Adipocyte (in vitro differentiated cells): ENCODE measurements at places on chromosomes 11 and 22.

DNA sequence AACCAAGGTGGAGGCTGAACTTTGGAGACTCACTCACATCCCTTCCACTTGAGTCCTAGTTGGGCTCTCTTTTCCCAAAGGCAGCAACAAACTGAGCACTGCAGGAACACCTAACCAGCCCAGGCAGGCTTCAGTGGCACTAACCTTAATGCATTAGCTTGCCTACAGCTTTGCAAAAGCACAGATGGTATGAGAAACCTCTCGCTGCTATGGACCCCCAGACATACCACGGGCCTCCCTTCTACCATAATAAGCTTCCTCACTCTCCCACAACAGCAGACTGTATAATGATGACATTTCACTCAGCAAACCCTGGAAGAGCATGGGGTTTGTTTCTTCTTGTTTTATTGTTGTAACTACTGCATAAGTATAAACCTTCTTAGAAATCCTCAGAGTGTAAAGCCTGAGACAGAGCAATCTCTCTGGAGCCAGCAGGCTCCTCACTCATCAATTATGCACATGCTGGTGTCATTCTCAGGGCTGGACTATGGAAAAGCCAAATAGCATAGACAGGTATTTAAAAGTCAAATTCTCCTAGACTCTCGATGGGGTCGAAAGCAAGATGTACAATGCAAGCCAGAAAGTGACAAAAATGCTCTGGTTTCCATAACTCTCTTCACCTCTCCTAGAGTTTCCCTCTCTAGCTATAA, 167.6 kb downstream of the NXPE2 start:
- no peak for DNase-seq

GRCh38 chr22:49880281-49880680, 26.6 kb downstream of the ZBED4 start:
- no peak for DNase-seq

DNA sequence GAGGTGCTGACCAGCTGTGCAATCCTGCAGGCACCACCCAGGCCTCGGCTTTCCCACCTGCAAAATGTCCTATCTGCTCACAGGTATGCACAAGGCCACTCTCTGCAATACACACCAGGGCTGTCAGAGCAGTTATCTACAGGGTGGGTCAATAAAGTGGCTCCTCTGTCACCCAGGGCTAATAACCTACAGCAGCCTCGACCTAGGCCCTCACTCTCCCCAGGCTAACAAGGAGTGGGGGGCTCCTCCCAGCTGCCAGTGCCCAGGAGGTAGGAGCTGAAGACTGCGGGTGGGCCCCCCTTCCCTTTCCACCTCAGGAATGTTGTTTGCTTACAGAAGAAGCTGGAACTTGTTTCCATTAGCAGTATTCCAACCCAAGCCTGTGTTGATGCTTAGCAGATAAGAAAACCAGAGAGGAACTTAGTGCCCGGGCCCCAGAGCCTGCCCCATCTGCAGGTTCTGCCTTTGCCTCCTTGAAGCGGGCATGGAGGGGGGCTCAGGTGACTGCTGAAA, 26.8 kb downstream of the MYH9 start:
- peak; percentile 68 for DNase-seq

- DNase-seq: no peak
These were observed 31.1 kb downstream of the RPL3 start for GRCh38 chr22:39288135-39288898.

GRCh38 chr11:2347308-2347830, 29.7 kb upstream of the CD81 start:
- no peak for DNase-seq

GRCh38 chr22:20130319-20130718, 1.3 kb upstream of the ZDHHC8 start:
- DNase-seq: no peak

DNA sequence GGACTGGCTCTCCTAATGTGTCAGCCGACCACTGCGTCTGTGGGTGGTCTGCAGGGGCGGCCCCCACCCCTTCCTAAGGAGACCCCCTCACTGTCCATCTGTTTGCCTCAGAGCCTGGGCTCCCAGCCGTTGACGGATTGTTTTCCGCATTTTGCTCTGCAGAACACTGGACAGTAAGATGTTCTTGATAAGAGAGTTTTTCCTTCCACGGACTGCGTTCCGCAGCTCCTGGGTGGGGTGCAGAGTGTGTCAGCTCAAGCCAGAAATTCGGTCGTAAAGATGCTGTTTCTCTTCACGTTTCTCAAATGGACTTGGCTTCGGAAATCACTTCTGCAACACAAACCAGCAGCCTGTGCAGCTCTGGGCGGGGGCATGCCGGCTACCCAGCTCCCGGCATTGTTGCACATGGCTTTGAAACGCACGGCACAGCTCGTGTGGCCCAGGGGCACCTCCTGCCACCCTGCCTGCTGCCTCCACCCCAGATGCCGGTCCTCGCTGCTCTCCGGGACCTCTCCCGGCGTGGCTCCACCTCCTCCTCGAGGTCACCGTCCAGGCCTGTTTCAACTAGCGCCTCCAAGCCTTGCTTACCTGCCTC, 2.9 kb upstream of the MRGPRG start:
- DNase-seq: no peak

GRCh38 chr11:78066471-78066870, 2.8 kb downstream of the THRSP start:
- no peak for DNase-seq

GRCh38 chr22:31284281-31285155, 7.8 kb downstream of the PIK3IP1 start:
- no peak for DNase-seq

- peak; percentile 90 for DNase-seq
These were observed 265.5 kb upstream of the NARS2 start for GRCh38 chr11:78840200-78840599.

DNA sequence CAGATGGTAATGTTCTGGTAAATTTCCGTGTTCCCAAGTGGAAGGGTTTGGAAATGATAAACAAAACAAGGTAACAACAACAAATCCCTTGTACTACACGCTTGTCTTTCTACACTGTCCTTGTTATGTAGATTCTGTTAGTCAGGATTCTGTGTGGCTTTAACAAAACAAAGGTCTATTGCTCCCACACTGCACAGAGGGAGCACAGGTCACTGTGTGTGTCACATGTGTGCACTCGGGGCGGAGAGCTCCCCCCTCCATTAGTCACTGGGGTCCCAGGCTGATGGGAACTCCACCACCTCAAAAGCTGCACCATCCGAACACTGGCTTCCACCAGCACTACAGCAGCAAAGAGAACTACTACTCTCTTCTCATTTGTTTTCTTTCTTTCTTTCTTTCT, 227.9 kb downstream of the NTM start:
- no peak for DNase-seq

GRCh38 chr11:3164552-3165151, 458 bp downstream of the OSBPL5 start:
- no peak for DNase-seq

DNA sequence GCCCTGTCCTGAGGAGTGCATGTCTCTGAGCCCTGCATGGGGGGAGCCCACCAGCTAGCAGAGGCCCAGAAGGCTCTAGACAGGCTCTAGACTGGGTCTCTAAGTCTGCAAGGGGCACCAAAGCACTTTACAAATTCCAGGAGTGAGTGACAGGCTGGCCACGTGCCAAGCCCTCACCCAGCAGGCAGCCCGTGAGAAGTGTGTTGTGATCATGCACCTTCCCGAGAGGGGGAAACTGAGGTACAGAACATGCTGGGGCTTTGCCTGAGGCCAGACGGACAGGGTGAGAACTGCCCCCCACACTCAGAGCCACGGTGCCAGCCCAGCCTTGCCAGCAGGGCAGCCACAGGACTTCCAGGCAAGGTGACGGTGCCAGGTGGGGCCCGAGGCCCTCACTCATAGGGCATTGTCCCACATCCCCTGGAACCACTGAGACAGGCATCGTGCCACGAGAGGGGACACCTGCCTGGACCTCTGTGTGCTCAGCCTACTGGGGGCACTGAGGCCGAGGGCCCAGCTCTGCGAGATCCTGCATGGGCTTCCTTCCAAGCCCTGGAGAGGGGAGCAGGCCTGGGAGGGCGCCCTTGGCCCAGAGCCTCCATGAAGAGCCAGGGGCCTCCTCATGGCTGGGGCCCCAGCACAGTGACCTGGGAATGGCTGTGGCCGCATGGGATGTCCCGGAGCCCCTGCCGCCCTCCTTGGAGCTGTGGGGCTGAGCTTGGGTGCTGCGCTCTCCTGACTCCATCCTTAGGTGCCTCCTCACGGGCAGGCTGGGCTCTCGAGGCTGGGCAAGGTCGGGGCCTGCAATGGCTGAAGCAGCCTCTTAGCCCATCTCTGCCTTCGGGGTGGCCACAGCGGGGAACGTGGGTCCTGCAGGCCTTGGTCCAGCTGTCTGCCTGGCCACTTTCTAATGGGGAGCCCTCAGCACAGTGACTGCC, 121.5 kb downstream of the KCNQ1OT1 start:
- no peak for DNase-seq

DNA sequence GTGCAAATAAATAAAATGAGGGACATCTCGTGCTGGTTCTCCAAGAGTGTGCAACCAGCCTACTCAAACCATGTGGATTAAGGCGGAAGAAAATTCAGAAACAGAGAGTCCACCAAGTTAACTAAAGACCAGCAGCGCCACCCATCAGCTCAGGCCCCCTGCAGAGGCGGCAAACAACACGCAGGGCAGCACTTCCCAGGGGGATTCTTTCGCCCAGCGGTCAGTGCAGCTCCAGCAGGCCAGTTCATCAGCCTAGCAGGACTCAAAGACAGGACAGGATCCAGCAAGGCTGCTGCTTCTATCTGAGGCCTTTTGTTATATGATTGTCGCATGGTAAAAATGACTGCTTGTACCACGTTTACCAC, 51.7 kb downstream of the PACSIN2 start:
- no peak for DNase-seq

GRCh38 chr11:12235553-12235946, 125.2 kb downstream of the MICAL2 start:
- DNase-seq: no peak

DNA sequence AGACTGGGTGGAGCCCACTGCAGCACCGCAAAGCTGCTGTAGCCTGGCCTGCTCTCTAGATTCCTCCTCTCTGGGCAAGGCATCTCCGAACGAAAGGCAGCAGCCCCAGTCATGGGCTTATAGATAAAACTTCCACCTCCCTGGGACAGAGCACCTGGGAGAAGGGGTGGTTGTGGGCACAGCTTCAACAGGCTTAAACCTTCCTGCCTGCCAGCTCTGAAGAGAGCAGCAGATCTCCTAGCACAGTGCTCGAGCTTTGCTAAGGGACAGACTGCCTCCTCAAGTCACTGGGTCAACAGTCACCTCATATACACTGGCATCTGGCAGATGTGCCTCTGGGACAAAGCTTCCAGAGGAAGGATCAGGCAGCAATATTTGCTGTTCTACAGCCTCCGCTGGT, 117.3 kb downstream of the EHF start:
- DNase-seq: no peak

DNA sequence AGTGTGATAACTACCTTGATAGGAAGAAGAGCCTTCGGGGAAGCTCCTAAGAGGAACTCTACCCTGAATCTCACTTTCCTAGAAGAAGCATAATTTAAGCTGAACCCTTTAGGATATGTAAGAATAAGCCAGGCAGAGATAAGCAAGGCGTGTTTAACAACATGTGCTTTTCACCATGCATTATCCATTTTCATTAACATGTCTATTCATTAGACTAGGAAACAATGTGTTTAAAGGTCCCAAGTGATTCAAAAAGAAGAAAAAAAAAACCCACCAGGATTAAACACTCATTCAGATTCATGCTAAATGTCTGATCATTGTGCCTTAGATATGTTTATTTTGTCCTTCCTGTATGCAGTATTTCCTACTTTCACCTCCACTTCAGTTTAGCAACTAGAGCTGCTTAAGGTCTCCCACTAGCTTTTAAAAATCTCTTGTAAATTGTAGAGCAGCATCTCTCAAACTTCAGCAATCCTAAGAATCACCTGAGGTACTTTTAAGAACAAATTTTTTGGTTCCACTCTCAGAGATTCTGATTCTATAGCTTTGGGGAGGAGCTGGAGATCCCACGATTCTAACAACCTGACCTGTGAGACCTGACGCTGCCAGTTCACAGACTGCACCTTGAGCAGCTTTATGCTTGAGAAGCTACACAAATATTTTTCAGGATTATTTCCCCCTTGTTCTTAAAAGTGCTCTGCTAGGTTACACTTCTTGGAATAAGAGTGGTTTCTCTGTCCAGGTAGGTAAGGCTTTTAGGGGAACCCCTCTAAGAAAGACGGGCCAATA, 955.4 kb upstream of the CCDC90B start:
- no peak for DNase-seq

- peak; percentile 73 for DNase-seq
These were observed 56.4 kb downstream of the UBASH3B start for GRCh38 chr11:122711831-122712381.

- no peak for DNase-seq
These were observed 331.9 kb downstream of the CNTN5 start for GRCh38 chr11:99352642-99353041.

DNA sequence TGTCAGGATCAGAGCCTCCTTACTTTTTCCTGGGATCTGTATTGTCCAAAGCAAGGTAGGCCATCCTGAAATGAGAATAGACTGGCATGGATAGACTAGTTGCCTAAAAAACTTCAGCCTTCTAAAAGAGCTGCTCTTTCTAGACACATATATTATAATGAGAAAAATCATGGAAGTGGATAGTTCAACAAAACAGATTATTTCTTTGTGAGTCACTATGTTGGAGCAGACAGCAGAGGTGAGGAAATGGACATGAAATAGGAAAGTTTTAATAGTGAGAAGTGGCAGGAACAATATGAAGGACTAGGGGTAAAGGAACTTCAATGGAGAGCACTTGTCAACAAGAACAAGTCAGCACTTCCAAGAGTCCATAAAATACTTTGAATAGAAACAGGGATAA, 101.9 kb upstream of the ANO3 start:
- DNase-seq: no peak

GRCh38 chr11:113345978-113346377, 31.6 kb downstream of the TTC12 start:
- DNase-seq: no peak

GRCh38 chr11:23540101-23540561, 679.9 kb upstream of the CCDC179 start:
- DNase-seq: peak; percentile 65

DNA sequence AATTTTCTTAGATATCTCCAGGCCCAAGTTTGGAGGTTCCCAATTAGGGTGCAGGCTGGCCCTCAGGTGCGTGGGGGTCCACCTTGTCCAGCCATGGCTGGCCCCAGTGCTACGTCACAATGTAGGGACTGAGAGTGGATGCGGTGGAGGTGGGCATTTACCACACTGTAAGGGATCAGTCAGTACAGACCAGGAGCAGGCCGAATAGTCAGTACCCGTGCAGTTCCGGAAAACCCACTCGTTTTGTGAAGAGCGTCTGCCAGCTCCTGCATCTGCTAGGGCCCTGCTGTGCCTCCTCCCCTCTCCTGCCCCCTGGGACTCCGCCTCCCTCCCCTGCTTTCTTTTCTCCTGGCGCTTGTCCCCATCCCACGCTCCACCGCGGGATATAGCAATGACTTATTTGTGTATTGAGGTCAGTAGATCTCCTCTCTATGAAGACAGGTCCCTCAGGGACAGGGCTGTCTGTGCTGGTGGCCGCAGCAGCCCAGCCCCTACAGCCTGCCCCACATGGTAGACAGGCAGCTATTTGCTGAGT, 50.4 kb upstream of the SEPTIN5 start:
- peak; percentile 44 for DNase-seq

GRCh38 chr11:109697140-109697843, 275.3 kb downstream of the C11orf87 start:
- peak; percentile 64 for DNase-seq
